C1 segment of cervical spinal cord (tissue), 14 donors: ENCODE measurements at places on chromosomes 7 and 10.

- no peak for DNase-seq
Measured at GRCh38 chr7:150753239-150753638, 16.0 kb downstream of the GIMAP5 start.

GRCh38 chr7:118029826-118030422, 154.0 kb upstream of the LSM8 start:
- no peak for DNase-seq

GRCh38 chr7:36015733-36016132, 137.3 kb upstream of the EEPD1 start:
- DNase-seq = no peak

DNA sequence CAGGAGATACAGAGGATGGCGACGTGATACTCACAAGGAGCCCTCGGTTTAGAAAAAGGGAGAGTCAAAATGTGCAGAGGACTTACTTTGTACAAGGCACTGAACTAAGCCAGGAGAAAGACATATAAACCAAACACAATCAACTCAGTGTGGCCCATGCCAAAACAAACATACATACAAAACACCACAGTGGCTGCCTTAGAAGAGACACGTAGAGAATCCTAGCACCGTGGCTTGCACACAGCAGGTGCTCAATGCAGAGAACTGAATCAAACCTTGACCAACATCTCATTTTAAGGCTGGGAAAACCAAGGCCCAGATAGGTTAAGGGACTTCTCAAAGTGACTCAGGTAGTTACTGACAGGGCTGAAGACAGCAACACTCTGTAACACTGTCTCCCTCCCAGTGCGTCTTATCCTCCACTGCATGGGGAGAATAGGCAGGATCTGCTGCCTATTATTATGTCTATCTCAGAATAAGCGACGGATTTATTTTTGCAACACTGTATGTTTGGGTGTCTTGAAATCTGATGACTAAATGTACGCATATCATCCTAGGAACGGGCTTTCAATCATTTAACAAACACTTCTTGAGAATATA, 11.0 kb downstream of the SORBS1 start:
- no peak for DNase-seq

- no peak for DNase-seq
Measured at GRCh38 chr7:34758111-34758601, 100.1 kb downstream of the NPSR1 start.

DNA sequence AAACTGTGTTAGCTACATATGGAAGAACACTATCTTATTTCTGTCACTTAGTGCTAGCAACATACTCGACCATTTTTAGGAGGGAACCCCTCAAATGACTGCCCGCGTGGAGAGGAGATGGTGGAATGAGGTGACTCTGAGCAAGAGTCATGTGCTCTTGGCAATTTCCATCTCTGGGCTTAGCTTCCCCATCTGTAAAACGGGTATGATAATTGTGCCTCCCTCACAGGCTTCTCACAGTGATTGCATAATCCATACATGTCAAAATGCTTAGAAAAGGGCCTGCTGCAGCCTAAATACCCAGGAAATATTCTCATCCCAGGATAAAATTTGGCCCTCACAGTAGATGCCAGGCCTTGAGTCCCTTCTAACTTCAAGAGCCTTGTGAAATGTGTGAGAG, 86.6 kb downstream of the WDFY4 start:
- DNase-seq = no peak

- DNase-seq = peak; percentile 81
Measured at GRCh38 chr7:6317797-6318438, 45.5 kb upstream of the CYTH3 start.

DNA sequence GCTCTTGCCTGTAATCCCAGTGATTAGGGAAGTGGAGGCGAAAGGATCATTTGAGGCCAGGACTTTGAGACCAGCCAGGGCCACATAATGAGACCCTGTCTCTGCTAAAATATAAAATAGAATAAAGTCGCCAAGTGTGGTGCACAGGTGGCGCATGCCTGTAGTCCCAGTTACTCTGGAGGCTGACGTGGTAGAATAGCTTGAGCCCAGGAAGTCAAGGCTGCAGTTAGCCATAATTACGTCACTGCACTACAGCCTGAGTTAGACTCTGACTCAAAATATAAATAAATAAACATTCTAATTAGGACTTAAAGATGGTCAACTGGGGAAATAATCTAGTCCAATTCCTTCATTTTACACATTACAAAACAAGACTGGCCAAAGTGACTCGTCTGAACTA, 768 bp downstream of the CHCHD2 start:
- DNase-seq = no peak
